ENCODE measurements at places on chromosomes 6 and 20.

GRCh38 chr6:57173056-57173885, 1.1 kb downstream of the BAG2 start:
- no peak for DNase-seq

- DNase-seq: no peak
Observed at GRCh38 chr6:20826378-20826777, 292.1 kb downstream of the CDKAL1 start.

GRCh38 chr6:38750968-38751615, 36.0 kb downstream of the DNAH8 start:
- DNase-seq: no peak

GRCh38 chr6:3392930-3393835, 63.7 kb downstream of the SLC22A23 start:
- no peak for DNase-seq

- no peak for DNase-seq
Observed at GRCh38 chr20:63335711-63336110, 25.4 kb downstream of the CHRNA4 start.

DNA sequence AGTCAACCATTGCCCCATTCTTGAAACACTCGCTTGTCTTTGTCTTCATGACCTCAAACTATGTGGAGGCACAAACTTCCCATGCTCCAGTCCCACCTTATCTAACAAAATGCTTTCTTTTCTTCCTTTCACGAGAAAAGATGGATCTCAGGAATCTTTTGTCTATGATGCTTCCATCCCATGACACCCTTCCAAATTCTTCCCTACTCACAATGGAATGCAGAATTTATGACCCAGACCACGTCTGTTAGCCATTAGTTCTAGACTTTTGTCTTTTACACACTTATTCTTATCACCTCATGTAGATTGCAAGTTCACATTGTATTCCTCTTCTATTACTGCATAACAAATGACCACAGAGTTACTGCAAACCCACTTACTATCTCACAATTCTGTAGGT, 24.2 kb upstream of the LAMP5 start:
- DNase-seq: no peak

- no peak for DNase-seq
Observed at GRCh38 chr6:140812636-140813035, 1320.1 kb upstream of the GJE1 start.

GRCh38 chr6:169752074-169752623, 727 bp downstream of the ERMARD start:
- no peak for DNase-seq

DNA sequence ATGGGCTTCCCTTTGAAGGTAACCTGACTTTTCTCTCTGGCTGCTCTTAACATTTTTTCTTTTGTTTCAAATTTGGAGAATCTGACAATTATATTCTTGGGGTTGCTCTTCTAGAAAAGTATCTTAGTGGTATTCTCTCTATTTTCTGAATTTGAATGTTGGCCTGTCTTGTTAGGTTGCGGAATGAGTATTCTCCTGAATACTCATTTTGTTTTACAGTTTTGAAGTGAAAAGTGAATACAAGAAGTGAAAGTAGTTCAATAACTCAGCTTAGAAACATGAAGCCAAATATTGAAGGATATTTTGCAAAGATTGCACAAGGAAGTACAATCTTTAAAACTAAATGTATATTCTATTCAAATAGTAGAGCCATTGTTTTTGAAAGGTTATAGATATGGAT, 120.2 kb upstream of the MAP3K4 start:
- DNase-seq: no peak

- DNase-seq: no peak
Observed at GRCh38 chr6:90424580-90424979, 127.9 kb upstream of the BACH2 start.

DNA sequence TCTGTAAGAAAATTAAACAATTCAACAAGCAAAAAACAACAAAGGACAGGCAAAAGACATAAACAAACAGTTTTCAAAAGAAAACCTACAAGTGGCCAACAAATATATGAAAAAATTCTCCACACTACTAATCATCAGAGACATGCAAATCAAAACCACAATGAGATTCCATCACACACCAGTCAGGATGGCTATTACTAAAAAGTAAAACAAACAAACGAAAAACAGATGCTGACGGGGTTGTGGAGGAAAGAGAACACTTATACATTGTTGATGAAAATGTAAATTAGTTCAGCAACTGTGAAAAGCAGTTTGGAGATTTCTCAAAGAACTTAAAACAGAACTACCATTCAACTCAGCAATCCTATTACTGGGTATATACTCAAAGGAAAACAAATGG, 537.6 kb downstream of the HDGFL1 start:
- DNase-seq: no peak

DNA sequence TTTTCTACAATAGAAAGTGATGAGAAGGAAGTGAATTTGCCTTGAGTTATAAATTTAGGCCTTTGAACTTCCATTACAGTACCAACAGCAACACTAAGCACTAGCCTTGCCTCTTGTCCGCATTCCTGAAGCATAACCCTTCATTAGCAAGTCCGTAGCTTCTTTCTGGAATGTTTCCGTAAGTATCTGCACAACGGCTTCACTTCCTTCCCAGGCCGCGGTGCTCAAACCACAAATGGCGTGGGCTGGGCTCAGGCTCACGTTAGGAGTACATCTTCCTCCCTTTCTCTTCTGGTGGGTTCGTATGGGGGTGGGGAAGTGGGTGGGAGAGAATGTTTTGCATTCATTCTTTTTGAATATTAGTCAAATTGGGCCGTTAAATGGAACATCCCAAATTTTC, 193.8 kb upstream of the SNX9 start:
- DNase-seq: no peak

DNA sequence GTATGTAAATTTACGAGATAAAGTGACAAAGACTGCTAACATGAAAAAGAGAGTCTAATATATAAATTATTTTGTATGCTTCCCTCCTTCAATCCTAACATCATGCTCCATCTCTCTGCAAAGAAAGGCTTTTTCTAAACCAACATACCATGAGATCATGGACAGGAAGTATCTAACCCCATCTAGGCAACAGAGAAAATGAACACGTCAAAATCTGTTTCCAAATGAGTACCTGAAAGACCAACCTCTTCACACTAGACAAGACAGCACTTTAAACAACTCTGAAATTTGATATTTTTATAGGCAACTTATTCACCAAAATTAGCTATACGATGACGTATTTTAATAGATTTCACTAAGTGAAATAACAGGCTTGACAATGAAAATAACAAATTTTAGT, 54.6 kb downstream of the MAN1A1 start:
- no peak for DNase-seq

DNA sequence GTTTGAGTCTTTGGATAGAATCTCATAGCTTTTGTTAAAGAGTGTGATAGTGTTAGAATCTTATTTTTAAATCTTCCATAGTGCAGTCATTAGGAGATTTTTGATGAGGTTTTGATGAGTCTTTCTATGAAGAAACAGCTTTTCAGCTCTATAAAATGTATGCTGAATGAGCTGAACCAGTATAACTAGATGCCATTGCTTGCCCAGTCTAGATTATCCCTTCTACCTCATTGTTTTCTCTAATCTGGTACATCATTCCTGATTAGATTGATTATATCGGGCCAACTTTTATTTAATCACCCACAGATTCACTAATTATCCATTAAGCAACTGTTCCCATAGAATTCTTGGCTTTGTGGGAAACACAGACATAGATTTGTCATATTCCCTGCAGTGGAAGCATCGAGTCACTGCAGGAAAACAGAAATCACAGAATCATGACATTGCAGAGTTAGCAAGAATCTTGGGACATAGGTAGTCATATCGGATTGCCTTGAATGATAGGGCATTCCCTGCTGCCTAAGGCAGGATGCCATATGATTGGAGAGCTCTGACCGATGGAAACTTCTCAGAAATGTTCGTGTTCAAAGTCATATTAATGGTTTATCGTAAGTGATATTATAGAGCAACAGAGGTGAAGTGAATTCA, 882.7 kb upstream of the FLRT3 start:
- DNase-seq: no peak
